ENCODE measurements at places on chromosomes 16 and 17.

GRCh38 chr16:48499923-48500381, 110.0 kb downstream of the N4BP1 start:
- DNase-seq = peak; percentile 86

DNA sequence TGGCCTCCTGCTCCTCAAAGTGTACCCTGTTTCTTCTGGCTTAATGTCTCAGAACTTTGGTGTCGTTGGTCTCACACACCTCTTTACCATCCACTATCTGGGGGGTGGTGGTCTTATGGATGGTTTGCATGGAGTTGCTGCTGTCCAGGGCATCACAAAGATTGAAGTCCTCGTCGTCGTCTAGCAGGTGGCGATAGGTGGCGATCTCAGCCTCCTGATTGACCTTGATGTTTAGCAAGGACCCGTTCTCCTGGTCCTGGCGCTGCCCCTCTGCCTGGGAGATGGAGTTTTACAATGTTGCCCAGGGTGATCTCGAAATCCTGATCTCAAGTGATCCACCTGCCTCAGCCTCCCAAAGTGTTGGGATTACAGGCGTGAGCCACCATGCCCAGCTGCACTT, 31.1 kb upstream of the HELZ start:
- no peak for DNase-seq

DNA sequence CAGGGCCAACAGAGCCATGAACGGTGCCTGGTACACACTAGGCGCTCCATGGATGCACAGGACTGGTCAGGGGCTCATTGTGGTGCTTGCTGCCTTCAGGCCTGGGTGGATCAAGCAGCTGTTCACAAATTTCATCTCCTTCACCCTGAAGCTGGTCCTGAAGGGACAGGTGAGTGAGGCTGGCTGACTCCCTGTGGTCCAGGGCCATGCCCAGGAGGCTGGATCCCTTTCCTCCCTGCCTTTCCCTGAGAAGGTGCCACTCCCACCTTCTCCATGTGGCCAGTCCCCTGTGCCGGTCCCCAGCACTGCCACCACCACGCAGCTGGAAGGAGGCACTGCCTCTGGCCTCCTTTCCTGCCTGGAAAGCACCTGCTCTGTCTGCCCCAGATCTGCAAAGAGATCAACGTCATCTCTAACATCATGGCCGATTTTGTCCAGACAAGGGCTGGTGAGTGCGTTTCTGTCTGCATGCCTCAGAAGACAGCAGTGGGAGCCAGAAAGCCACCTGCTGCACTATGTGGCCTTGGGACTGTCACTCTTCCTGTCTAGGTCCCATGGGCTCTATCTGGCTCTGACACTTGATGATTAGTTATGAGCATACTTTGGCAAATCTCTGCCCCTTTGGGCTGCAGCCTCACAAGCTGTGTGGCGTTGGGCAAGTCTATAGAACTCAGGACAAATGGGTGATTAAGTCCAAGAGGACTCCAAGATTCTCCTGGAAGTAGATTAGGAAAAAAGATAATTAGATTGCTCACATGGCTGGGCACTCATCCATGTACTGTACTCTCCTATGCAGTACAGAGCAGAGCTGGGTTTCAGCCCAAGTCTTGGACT, 9.4 kb downstream of the CETP start:
- no peak for DNase-seq

- DNase-seq = no peak
Observed at GRCh38 chr16:5875416-5875815, 777.8 kb upstream of the EEF2KMT start.

DNA sequence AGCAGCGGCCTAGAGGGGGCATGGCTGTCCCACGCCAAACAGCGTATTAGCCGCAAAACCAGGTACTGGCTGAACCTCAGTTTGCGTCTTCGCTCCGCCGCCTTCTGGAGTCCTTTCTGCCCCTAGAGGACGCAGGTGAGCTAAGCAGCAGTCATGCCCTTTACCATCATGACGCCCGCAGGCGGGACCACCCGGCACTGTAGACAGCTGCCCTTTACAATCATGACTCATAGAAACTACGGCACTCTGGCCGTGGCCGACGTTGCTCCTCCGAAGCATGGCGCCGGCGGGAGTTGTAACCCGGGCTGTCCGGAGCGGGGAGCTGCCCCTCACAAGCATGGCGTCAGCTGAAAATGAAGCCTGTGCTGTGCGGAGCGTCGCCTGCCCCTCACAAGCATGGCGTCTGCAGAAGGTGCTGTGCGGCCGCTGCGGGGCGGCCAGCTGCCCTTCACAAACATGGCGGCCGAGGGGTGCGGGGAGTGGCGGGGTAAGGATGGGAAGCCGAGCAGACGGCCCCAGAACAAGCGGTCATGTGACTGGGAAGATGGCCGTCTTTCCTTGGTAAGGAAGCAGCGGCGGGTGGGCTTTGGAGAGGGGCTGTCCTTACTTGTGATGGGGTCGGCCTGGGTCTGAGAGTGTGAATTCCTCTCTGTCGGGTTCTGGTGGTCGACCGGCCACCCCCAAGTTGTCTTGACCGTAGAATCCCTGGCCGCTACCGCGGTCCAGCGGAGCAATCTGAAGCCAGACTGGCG, at the start of gene VPS35L:
Gene VPS35L (plus strand): TSS at position 518 of the 752 bp plus-strand sequence. CDS start 27 bp downstream, at position 545.
- peak; percentile 98 for DNase-seq

DNA sequence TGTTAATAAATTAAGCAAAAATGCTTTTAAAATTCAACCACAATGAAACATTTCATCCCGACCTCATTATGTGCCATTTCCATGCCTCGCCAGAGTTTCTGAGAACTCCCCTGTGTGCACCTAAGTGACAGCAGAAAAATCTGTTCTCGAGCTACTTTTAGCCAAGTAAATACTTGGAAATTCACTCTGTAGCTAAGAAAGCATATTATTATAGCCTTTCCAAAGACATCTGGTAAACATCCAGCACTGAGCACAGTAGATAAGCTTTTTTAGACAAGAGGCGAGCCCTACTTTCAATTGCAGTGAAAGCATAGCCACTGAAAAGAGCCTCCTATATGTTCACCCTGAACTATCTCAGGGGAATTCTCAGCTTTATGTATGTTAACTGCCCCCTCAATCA, 242.8 kb upstream of the PSMD7 start:
- no peak for DNase-seq

DNA sequence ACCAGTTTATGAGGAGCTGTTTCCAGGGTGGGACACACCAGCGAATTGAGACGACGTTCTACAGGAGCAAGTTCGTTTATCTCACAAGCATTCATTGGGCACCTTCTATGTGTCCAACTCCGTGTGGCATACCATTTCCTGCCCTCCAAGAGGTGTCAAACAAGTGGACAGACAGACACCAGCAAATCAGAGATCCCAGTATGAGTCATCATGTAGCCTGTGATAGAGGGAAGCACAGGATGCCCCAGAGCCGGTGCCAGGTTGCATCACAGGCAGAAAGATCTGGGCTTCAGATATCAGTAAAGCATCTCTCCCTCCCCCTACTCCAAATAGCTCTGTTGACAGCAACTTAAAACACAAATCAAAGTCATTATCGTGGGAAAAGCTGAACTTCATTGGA, 31.8 kb upstream of the MAF start:
- no peak for DNase-seq

DNA sequence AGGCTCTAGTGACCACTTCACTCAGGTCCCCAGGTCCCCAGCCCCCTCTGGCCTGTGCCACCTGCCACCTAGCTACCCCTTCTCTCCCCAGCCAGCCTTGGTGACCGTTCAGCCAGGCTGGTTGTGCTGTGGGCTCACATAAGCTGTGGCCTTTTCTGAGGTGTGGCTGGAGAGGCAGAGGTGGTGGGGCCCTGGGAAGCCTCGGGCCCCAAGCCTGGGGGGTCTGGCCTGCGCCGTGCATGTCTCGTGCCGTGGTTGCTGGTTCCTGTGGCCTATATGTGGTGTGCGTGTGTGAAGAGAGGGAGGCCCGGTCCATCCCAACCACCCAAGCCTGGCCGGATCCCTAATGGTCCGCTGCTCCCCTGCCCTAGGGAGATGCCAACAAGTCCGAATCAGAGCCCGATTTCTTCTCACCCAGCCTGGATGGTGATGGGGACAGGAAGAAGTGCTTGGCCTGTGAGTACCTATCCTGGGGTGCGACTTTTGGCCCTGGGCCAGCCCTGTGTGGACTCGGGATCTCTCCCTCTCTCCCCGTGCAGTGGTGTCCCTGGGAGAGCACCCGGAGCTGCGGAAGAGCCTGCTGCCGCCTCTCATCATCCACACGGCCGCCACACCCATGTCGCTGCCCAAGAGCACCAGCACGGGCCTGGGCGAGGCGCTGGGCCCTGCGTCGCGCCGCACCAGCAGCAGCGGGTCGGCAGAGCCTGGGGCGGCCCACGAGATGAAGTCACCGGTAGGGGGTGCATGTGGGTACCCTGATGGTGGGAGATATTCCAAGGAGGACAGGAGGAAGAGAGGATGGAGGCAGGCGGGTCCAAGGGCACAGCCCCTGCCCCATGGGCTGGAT, 35.9 kb downstream of the CACNA1G start:
- DNase-seq = no peak

DNA sequence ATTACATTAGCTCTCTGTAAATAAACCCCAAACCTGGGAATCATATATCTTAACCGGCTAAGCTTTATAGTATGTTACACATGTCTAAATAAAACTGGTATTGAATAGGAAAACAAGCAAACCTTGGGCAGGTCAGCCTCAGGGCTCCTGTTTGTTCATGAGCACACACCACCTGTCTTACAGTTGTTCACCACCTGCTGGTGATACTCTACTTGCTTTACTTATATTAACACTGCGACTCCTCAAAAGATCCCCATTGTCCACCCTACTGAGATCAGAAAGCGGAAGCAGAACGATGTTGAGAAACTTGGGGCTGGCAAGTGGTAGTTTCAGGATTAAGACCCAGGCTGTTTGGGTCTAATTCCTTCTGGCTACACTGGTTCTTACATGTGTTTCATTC, 16.4 kb downstream of the CDH13 start:
- no peak for DNase-seq

GRCh38 chr17:78665387-78665951, 88.3 kb upstream of the DNAH17 start:
- DNase-seq = no peak

GRCh38 chr17:35708951-35709350, 22.5 kb upstream of the RASL10B start:
- DNase-seq = no peak

- DNase-seq = peak; percentile 11
Observed at GRCh38 chr16:79067600-79067999, 532.9 kb downstream of the MAF start.

DNA sequence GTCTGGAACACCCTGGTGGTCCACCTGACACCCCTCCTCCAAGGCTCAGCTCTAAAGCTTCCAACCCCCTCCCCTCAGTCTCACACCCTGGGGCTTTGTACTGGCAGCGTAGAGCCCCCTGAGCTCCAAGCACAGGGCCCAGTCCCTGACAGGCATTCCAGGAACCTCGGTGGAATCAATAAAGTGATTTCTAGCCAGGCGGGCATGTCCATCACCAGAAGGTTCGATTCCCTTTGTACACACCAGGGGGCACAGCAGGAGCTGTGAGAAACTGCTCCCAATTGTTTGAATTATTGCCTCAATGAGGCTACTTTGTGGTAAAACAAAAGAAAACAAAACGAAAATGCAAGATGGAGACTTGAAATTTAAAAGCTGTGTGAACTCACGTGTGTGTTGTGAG, 51.8 kb downstream of the SMPD3 start:
- peak; percentile 31 for DNase-seq

DNA sequence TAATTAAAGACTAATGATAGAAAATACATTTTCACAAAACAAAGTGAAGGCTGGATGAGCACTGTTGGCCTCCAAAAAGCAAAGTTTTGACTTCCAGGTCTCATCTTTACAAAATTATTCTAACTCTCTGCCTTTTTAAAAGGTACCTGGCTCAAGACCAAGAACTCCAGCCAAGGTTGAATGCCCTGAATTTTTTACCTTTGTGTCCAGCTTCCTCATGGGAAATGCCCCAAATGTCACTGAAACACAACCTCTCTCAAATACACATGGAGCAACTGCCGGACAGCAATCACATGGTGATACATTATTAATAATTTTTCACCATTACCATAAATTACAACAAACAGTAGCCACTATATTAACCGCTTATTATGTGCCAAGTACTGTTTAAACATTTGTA, 32.2 kb downstream of the ADAMTS18 start:
- no peak for DNase-seq

DNA sequence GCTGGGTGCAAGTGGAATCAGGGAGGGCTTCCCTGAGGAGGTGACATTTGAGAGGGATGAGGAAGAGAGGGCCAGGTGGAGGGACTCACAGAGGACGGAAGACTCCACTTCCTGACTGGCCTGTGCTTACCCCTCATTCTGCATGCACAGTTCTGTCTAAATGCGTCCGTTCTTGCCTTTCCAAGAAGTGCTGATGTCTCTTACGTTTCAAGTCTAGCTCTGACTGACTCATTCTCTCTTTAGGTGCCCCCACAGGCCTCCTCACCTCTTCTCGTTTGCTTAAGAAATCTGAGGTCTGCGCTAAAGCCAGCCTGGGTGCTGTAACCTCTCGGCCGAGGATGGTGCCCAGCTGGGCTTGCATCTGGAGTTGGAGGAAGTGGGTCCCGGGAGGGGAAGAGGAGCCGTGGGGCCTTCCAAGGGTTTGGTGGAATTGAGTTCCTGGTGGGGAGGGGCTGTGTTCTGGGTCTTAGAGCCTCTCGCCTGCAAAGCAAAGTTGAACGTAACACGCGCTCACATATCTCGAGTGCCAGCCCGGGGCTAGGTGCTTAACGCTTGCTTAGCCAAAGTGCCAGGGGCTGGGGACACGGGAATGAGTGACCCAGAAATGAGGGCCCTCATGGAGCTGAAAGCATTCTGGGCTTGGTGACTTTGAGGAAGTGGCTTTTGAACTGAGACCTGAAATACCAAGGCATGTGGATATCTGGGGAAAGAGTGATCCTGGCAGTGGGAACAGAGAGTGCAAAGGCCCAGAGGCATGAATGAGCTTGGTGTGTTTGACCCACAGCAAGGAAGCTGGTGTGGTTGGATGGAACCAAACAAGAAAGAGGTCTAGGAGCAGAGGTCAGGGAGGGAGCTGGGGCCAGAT, 4.8 kb downstream of the IL4R start:
- DNase-seq = no peak

DNA sequence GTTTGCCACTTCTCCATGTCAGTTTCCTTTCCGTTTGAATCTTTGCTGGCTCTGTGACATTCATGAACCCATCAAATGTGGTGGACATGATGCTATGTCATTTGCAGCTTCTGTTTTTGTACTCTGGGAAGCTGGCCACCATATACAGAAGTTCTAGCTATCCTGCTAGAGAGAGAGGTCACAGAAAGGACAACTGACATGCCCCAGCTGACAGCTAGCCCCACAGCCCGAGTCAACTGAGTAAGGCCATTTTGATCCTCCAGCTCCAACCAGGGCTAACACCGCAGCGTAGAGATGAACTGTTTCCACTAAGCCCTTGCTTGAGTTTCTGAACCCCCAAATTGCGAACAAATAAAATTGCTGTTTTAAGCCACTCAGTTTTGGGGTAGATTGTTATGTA, 33.8 kb downstream of the CCDC42 start:
- DNase-seq = no peak

GRCh38 chr17:28720247-28720996, 637 bp downstream of the RPL23A start:
- no peak for DNase-seq

DNA sequence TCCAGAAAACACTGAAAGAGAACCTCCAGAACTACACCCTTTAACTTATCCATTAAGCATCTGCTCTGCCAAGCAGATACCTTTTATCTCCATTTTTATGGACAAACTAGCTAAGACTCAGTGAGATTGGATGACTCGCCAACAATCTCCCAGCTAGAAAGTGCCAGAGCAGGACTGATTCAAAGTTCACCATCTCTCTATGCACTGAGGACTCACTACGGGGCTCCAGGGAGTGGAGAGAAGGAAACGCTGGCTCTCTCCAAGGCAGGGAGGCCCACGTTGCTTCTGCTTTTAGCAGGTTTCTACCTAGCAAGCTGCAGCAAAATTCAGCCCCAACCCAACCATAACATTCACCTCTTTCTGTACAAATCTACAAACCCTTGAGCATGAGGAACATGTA, 52.8 kb upstream of the ARHGAP44 start:
- no peak for DNase-seq

Measured in H4 (cell line).